GM13977 (cell line): ENCODE measurements at places on chromosomes 16 and 17.
A peak's percentile ranks its signal among the peaks of the same experiment; 100 is the strongest.

DNA sequence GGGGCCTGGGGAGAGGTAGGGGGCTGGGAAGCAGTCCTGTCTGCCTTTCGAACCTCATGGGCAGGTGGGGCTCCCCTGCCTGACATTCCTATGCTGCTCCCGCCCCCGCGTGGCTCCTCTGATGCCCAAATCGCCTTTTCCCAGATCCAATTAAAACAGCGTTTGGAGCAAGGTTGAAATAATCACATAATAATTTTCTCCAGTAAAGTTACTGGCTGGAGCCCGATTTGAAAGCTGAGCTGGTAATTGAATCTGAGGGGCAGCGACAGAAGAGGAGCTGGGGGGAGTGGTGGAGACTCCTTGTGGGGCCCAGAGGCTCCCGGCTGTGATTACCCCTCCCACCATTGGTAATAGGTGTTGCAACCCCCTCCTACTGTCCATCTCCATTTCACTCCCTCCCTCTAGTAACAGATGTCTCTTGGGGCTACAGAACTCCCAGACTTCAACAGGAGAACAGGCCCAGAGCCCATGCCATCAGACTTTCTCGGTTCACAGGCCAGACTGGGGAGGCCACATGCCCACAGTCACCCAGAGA, 38.9 kb upstream of the C1QL1 start:
- no peak for DNase-seq

DNA sequence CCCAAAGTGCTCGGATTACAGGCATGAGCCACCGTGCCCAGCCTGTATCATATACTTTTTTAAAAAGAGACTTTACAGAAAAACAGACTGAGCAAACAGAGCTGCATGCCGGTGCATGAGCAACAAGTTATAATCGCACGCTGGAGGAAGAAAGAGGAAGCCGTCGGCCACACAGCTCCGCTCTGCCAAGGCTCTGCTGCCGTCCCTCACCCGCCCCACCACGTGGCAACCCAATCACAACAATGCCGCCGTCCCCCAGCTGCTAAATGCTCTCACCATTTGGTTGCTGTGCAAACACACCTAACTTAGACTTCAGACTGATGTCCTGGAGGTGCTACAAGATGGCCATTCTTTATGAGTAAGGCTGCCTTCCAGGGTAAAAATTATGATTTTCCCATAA, 83.5 kb downstream of the ADCY9 start:
- peak; percentile 34 for DNase-seq

GRCh38 chr17:57234739-57235092, 21.6 kb upstream of the MSI2 start:
- DNase-seq = no peak

GRCh38 chr16:14549789-14550153, 80.3 kb downstream of the PARN start:
- DNase-seq = no peak

DNA sequence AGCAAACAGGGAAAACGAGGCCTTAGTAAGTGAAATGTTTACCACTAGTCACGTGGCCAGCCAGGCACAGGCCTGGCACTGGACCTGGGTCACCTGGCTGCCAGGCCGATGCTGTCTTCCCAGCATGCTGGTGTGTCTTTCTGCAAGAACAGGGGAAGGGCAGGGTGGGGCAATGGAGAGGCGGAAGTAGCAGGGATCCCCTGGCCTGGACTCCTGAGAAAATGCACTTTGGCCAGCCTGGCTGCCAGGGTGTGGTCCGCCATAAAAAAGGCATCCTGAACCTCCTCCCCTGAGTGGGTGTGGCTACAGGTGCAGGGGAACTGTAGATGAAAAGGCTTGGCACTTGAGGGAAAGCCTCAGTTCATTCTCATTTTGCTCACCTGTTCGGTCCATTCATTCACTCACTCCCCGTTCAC, 1.0 kb upstream of the ANKRD40CL start:
- DNase-seq = no peak

DNA sequence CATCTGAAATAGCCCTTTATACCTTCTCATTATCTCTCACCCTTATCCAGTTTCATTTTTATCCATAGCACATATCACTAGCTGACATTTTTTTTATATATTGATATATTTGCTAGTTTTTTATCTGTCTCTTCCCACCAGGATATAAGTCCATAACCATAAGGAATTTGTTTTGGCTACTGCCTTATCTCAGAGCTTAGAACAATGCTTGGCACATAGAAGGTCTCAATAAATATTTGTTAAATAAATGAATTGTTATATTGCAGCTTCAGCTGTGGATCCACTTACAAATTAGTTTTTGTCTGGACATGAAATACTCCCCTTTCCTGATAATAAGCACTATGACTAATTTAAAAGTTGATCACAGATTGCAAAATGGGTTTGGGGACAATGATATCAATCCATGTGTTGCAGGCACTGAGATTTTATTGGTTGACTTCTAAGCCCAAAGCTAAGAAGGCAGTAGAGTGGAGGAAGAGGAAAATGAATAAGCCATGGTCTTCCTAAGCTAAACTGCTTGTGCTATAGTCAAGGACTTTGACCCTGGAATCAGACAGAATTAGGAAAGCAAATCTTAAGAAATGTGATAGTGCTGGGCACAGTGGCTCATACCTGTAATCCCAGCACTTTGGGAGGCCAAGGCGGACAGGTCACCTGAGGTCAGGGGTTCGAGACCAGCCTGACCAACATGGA, 31.9 kb upstream of the YPEL2 start:
- DNase-seq = no peak

DNA sequence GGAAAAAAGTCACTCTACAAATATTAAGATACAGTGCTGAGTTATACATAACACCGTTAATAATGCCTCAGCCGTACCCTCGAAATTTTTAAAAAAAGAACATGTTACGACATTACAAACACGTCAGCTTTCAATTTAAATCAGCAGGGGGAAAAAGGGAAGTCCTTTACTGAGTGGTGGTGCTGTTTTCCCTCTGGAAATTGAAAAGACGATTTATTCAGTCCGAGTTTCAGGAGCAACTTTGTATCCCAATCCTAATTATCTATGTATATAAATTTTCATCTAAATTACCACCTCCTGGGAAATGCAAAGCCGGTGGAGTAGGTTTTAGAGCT, 1.3 kb downstream of the NETO2 start:
- DNase-seq = peak; percentile 56

DNA sequence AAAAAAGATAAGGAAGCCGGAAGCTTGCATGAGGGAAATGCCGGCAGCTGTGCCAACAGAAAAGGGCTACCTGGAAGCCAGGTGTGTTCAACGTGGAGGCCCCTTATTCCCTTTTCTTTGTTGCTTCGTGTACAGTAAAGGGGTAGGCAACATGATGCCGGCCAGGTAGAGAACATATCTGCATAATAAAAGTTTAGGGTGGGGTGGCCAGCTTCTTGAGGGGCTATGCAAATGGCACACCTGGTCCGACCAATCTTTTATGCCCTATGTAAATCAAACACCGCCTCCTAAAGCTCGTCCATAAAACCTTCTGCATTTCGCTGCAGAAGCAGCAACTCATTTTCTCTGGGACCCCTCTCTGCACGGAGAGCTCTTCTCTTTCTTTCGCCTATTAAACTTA, 911.6 kb downstream of the KCNJ2 start:
- no peak for DNase-seq

DNA sequence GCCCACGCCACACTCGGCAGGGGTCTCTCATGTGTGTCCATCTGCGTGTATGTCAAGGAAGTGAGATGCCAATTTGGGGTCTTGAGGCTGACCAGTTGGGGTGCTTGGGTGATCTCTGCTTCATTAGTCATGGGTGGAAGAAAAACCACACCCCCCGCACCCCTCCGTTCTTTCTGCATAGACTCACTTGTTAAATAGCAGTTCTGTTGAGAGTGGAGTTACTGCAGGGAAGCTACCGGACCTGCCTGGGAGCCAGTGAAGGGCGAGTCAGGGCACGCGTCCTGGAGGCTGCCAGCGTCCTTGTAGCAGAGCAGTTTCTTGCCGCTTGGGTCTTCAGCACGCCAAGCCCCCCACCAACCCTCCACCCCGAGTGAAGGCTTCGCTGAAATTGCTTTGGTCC, 8.5 kb downstream of the SNN start:
- DNase-seq = no peak

DNA sequence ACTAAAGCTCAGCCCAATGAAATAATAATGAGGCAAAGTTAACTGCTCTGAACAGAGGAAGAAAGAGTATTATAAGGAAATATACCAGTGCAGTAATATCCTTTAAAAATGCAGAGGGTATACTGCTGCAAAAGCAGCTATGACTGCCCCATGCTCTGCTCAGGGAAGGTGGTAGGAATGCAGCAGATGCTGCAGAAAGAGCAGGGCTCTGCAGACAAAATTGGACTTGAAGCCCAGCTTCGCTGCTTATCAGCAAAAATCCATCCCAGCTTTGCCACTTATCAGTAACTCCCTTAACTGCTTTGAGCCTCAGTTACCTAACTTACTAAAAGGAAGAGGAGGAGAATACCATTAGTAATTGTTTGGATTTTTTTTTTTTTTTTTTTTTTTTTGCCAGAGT, 533.8 kb upstream of the CDH5 start:
- DNase-seq = no peak

DNA sequence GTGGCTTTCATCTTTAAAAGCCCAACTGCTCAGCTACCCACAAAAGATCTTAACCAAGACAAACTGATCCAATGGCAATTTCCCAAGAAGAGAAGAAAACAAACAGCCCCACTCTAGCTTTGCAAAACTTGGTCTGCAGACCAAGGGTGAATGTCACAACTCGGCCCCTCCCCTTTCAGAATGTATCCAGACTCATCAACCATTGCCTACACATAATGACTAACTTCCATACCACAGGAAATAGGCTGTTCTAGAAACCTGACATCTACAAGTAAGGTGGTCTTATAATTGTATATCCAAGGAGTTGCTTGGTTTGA, 16.0 kb downstream of the DCUN1D3 start:
- DNase-seq = no peak

GRCh38 chr16:23987443-23987842, 151.7 kb downstream of the PRKCB start:
- DNase-seq = peak; percentile 55

- peak; percentile 76 for DNase-seq
These were observed 887 bp downstream of the ZBTB4 start for GRCh38 chr17:7478276-7479212.

DNA sequence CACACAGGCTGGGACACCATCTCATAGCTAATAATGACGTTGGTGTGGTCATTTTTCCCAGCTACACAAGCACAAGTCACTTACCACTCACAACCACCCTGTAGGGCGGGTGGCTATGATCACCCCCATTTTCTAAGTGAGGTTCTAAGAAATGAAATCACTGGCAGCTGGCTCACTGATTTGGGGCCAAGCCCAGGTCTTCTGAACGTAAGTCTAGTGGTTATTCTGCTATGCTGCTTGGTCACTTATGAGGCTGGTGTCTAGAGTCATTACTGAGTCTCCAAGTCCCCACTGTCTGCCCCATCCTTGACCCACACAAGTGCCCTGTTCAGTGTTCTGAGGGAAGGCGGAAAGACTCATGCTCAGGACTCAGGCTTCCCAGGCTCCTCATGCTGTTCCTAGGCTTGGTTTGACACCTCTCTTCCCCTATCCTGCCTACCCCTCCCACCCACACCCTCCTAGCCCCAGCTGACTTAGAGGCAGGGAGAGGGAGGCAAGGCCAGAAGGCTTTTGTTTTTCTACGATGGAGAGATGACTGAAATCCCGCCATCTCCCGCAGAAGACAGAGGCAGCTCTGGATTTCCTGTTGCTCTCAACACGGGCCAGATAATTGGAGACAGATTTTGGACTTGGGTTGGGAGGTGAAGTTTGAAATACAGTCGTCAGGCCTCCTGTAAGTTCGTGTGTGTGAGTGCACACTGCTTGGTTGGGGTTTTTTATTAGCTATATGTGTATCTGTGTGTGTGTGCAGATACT, 32.2 kb downstream of the FZD2 start:
- DNase-seq = no peak

- DNase-seq = no peak
These were observed 230.6 kb upstream of the IRX3 start for GRCh38 chr16:54517181-54517580.

GRCh38 chr16:81526199-81526598, 81.6 kb downstream of the CMIP start:
- no peak for DNase-seq

GRCh38 chr17:59366040-59366757, 34.7 kb downstream of the YPEL2 start:
- DNase-seq = no peak
